ENCODE measurements at places on chromosomes 6 and 20. TPM values are rescaled to one million over a fixed set of nuclear protein-coding genes. Genes with fewer than 3 reads are reported as not detected.

VGLL2 gene
- total RNA-seq, result not detected

MYL9 gene
- total RNA-seq, result 0.36 TPM

GNRH2 gene
- not detected for total RNA-seq

HRH3 gene
- total RNA-seq, result 1.7 TPM

MTHFD1L gene
- total RNA-seq, result 15.1 TPM

KHDC1L gene
- not detected for total RNA-seq

PLA2G7 gene
- 5.8 TPM for total RNA-seq

SEMG1 gene
- not detected for total RNA-seq

CPNE5 gene
- total RNA-seq, result 6.9 TPM

DNA sequence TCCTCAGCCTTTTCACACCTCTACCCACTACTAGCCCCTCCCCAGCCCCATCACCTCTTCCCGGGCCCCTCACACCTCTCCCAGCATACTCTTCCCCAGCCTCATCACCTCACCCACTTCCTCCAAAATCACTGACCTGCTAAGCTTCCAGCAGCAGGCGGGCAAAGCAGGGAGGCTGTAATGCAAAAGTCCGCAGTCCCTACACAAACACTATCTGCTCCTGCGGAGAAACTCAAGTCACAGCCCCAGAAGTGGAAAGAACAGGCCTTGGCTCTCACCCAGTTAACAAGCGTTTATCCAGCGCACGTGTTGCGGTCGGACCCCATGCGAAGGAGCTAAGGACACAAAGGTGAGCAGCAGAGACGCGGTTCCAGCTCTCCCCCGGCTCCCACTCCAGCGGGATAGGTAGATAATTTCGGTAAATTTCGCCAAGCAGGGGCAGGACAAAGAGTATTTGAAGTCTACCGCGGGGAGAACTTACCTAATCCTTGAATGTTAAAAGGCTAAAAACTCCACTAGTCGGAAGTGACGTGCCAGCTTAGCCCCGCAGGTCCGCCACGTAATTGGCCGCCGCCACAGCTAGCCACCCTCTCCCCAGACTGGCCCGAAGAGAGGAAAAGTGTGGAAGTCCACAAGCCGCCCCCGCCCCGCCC is 728 bp upstream of the TRIM39 start:
- DNase-seq, result no peak

GRCh38 chr6:149884215-149884614 is 13.7 kb downstream of the RAET1E start:
- no peak for DNase-seq

GRCh38 chr20:51156041-51156982 is 133.4 kb upstream of the KCNG1 start:
- DNase-seq, result peak; percentile 24

- no peak for DNase-seq
Measured at GRCh38 chr20:6473197-6473596, 294.3 kb upstream of the BMP2 start.

- no peak for DNase-seq
Measured at GRCh38 chr20:62944746-62945145, 6.8 kb downstream of the GID8 start.

- no peak for DNase-seq
Measured at GRCh38 chr6:144335914-144336313, 50.8 kb downstream of the UTRN start.

DNA sequence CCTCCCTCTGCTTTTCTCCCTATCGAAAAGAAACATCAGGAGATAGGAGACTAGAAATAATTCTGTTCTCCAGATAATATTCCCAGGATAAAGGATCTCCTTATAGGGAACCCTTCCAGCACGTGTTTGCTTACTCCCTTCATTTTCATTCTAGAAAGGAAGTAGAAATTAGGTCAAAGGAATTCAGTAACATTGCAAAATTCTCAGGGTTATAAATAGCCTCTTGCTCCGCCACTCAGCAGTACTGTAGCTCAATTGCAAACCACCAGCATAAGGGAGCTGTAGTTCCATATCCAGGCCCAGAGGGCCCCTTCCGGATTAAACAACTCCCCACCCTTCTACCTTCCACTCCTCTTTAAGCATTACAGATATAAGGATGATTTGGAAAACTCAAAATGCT is 6.2 kb downstream of the ELMO2 start:
- peak; percentile 57 for DNase-seq

DNA sequence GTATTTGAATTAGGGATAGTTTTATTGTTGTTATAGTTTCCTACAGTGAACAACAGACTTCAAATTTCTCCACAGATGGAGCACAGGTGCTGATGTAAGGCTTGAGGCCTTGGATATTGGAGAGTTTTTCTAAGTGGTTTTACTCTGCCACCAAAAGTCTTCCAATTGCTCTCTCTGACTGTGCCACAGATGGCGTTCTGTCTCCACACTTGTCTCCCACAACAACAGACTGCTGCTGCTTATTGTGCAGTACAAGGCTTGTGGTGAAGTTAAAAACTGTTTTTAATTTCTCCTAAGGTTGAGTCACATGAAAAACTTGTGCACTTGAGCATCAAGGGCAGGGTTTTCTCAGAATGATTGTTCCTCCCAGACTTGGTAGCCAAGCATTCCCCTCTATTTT is 460.9 kb upstream of the KHDRBS2 start:
- no peak for DNase-seq

DNA sequence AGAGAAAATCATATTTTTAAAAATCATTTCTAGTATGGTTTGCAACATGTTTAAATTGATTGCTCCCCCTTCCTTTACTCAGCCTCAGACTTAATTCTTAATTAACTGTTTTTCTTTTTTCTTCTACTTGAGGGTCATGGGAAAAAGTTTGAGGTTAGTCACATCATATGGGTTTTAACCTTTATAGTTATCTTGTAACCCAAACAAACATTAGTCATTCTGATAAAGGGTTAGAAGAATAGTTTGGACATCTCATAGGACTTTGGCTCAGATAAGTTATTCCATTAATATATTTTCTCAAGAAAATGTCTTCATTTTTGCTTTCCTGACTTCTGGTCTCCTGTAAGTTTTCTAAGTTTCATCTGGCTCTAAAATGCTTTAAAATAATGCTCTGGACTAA is 34.5 kb upstream of the TSPYL1 start:
- DNase-seq, result no peak

- no peak for DNase-seq
Measured at GRCh38 chr20:32116079-32116521, 6.6 kb downstream of the TM9SF4 start.

- DNase-seq, result no peak
Measured at GRCh38 chr6:95804847-95805541, 210.8 kb upstream of the FUT9 start.

- no peak for DNase-seq
Measured at GRCh38 chr6:26472549-26473290, 15.0 kb downstream of the BTN2A1 start.

- DNase-seq, result no peak
Measured at GRCh38 chr6:21005816-21006570, 471.7 kb downstream of the CDKAL1 start.

DNA sequence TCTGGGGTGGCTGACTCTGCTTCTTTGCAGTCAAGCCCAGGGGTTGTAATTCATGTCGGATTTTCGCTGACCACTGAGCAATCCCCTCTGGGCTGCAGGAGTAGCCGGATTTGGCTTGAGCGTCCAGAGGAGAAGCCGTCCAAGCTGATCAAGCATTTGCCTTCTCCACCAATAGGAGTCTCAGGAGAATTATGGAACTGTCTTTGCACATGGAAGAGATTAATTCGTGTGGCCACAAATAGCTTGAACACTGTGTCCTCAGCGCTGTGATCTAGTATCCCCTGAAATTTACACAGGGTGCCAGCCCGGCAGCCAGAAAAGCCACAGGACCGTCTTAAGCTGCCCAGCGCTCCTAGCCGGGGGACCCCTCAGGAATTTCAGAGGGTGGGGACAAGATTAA is 37.1 kb downstream of the EYA2 start:
- no peak for DNase-seq

- DNase-seq, result no peak
Measured at GRCh38 chr6:7155871-7156579, 48.3 kb downstream of the RREB1 start.

DNA sequence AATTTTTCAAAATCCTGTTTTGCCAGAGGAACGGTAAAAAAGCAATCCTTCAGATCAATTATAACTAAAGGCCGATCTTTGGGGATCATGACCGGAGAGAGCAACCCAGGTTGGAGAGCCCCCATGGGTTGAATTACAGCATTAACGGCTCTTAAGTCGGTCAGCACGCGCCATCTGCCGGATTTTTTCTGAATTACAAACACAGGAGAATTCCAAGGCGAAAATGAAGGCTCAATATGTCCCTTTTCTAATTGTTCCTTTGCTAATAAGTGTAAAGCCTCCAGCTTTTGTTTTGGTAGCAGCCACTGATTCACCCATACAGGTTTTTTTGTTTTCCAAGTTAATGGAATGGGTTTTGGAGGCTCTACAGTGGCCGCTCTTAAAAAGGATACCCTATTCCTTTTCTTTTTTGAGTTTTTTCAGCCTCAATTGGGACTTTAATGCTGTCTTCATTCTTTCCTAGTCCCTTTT is 16.9 kb upstream of the PTCRA start:
- DNase-seq, result peak; percentile 49

All from cerebellum (tissue), 4 donors.